Nephron progenitor cell (in vitro differentiated cells): ENCODE measurements at places on chromosomes 5 and 9.

DNA sequence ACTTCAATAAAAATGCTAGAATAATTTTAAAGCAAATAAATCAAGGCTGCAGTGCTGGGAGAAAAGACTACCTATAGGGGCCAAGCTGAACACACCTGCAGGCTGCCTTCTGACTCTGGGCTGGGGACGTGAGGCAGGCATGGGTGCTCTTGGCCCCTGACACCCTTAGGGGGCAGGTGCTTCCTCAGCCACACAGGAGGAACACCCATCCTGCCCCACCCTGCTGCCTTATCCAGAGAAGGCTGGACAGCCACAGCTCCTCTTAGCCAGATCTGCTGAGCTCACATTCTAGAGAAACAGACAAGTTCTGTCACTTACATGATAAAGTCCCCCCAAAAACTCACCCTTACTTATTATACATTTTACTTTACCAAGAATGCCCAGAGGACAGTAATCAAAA, 6.6 kb upstream of the LMX1B start:
- no peak for DNase-seq

- peak; percentile 30 for DNase-seq
Observed at GRCh38 chr5:154447089-154447725, 1.4 kb downstream of the SAP30L start.

DNA sequence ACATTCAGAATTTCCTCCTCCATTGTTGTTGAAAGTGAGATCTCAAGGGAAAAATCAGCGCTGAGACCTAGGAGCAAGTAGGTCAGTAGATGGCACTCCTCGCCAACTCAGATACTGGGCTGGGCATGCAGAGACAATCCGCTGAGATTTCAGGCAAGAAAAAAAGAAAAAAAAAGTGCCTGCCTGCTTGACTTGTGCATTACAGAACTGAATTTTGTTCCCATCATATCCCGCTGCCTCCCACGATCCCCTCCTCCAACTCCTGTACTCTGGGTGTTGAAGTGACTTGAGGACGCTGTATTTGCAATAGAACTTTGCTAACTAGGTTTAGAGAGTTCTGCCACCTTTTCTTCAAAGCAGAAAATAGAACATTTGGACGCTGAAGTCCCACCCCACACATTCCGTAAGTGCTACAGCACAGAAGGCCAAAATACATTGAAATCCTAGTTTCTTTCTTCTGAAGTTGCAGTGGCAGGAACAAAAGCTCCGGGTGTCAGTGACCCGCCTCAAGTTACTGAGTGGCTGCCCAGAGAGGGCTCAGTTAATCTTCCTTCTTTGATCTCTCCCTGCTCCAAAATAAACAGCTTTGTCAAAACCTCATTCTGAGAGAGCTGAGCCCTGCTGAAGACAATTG, 265.8 kb downstream of the MLLT3 start:
- peak; percentile 62 for DNase-seq

GRCh38 chr5:62722360-62722759, 143.7 kb downstream of the LRRC70 start:
- no peak for DNase-seq

DNA sequence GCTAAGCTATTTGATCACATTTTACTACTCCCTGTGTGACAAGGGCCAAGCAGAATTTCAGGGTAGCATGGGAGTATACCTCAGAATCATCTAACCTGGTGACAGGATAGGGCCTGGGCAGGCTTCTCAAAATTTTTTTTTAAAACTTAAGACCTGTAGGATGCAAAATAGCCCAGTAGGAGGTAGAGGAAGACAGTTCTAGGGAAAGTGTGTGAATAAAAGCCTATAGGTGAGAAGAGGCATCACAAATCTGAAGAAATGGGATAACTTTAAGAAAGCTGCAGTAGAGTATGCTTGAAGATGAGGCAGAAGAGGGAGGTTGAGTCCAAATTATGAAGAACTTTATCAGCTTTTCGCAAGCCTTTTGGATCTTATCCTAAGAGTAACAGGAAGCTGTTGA, 32.3 kb downstream of the CNTRL start:
- no peak for DNase-seq

GRCh38 chr5:175878544-175879438, 7.4 kb downstream of the CPLX2 start:
- DNase-seq = peak; percentile 64
